Cerebellar nuclear complex (tissue), 1 donor: ENCODE measurements at places on chromosomes 6 and 20.

GRCh38 chr6:111603040-111603439, 2.6 kb downstream of the TRAF3IP2 start:
- no peak for DNase-seq

DNA sequence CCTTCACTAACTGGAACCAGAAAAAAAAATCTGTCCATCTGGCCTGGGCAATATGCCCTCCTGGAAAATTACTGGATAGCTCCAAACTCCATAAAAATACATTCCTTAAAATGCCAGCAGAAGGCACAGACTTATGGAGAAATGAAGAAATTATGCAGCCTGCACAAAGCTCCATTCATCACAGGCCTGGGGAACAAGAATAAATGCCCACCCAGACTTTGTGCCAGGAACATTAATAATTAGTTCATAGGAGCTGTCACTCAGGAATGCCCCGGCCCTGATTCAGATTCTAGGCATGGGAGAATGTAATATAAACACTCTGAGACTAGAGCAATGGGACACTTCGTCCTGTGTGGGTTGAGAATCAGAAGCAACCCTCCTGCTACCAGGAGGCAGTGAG, 199.3 kb downstream of the OTOR start:
- DNase-seq: peak; percentile 34

DNA sequence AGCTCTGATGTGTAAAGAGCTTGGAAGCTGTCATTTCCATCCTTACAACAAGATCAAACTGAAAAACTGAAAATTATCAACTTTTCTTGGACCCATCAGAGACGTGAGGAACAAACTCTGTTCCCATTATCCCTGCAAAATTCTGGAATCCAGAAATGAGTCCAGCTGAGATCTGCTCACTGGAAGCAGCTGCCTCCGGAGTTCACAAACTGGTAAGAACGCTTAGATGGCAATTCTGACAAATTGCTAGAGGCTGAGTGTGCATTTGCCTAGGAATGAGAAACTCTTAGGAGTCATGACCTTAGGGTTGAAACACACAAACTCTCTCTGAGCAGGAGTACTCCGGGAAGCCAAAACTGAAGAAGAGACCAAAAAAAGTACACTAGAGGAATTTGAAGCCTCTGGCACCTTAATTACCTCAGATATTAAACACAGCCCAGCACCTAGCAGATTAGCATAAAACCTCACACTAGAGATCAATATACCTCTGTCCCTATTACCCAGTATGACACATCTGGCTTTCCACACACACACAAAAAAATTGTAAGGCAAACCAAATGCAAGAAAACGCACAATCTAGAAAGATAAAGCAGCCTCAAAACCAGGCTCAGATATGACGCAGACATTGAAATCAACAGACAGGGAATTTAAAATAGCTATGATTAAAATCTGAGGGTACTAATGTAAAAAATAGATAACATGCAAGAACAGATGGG, 233.5 kb upstream of the SGK1 start:
- DNase-seq: no peak

GRCh38 chr6:138803331-138803730, 7.4 kb downstream of the ECT2L start:
- DNase-seq: no peak

- no peak for DNase-seq
Observed at GRCh38 chr6:75244063-75244584, 523 bp upstream of the COX7A2 start.

DNA sequence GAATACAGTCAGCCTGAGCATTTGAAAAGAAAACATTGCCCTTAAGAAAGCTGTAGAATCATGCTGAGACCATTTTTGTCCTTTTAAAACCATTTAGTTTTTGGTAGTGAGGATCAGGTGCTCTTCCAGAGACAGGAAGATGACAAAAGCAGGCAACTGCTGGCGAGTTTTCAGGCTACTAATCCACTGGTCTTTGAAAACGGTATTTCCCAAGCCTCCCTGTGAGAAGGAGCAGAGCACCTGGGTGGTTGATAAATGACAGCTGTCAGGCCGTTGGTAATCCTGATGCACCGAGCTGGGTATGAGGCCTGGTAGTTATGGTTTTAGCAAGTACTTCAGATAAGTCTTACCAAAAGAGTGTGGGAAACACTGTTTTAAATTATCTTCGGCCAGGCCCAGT, 10.1 kb upstream of the SEC63 start:
- no peak for DNase-seq

- no peak for DNase-seq
Observed at GRCh38 chr6:19301980-19302379, 535.2 kb upstream of the ID4 start.

- no peak for DNase-seq
Observed at GRCh38 chr6:73234733-73235132, 9.4 kb upstream of the KHDC1L start.

DNA sequence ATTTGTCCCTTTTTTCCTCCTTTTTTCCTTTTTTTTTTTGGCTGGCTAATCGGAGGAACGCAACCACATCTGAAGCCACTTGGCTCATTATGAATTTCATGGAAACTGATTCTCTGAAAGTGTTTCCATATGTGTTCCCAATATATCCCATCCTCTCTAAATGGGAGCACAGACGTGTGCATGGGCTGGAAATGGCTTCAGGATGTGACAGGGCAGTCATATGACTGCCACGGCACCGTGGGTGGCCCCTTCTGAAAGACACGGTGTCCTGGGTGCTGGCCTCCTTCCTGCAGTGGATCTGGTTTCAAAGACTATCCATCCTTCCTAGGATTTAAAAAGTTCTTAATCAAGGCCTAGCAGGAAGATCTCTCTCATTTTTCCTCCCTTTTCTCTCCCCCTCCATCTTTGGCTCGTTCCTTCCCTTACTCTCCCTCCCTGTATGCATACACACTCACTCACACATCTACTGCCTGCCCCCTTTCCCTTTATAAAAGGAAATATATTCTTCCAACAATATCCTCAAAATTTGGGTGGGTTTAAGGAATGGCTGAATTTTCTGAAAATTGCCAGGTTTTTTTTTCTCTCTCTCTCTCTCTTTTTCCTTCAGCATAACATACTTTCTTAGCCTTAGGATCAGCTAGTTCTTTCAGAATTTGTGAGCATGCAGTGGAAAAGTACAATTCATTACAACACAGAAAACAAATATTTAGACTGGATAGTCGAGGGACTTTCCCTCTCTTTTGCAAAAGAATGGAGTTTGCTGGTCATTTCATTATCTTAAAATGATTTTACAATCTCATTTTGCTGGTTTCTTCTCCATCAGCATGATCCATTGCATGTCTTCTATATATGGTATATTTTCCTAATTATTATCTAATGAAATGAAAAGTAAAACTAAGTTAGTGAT, 161.2 kb upstream of the SUPT3H start:
- no peak for DNase-seq

DNA sequence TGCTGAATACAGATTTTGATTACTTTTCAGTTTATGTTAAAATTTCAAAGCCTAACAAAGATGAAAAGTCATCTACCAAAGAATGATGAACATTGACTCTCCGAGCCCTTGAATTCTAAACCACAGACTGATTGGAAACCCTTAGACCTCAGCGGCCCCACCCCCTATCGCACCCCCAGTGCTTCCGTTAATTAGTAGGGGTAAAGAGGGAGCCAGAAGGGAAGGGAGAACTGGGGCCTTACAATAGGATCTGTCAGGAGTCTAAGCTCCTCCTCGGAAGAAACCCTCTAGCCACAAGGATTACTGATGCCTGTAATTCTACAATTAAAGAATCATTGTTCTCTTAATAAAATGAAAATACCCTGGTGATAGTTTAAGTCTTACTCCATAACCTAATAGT, 79.7 kb upstream of the JARID2 start:
- no peak for DNase-seq

GRCh38 chr6:155186052-155186658, 77.7 kb upstream of the CLDN20 start:
- DNase-seq: no peak

- no peak for DNase-seq
Observed at GRCh38 chr6:170036916-170037315, 254.0 kb downstream of the DLL1 start.

GRCh38 chr20:61426352-61426751, 174.3 kb downstream of the CDH4 start:
- DNase-seq: no peak

GRCh38 chr20:18005170-18005989, 36.6 kb downstream of the MGME1 start:
- no peak for DNase-seq

- DNase-seq: no peak
Observed at GRCh38 chr6:16157492-16157891, 28.6 kb downstream of the MYLIP start.

GRCh38 chr6:31305703-31306219, 33.9 kb upstream of the HLA-C start:
- DNase-seq: no peak

- DNase-seq: no peak
Observed at GRCh38 chr6:140269591-140270165, 895.2 kb upstream of the CITED2 start.

- no peak for DNase-seq
Observed at GRCh38 chr6:42989923-42990322, 5.6 kb downstream of the PPP2R5D start.

DNA sequence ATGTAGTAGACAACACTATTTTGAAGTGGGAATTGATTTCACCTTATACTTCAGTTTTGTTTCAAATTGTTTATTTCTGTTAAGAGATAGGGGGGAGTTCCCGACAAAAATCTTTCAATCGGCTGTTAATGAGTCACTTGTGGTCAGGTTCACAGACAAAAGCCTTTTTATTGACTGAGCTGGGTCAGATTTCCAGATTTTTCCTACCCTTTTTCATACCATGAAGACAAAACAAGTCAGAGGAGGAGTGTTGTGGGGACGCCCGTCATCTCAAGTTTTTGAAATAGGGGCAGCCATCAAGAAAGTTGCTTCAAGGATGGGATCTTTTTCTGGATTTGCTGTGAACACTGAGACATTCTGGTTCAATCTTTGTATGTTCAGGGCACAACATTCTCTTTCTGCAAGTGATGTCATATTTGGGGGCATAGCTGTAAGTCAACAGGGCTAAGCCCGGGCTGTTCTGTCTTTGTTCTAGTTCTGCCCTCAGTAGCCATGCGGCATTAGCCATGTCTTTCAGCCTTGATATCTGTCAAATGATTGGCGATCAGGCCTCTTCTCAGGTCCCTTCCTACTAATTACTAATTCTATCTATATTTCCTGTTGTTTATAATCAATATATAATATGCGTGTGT, 496.0 kb upstream of the MARCKS start:
- DNase-seq: no peak

DNA sequence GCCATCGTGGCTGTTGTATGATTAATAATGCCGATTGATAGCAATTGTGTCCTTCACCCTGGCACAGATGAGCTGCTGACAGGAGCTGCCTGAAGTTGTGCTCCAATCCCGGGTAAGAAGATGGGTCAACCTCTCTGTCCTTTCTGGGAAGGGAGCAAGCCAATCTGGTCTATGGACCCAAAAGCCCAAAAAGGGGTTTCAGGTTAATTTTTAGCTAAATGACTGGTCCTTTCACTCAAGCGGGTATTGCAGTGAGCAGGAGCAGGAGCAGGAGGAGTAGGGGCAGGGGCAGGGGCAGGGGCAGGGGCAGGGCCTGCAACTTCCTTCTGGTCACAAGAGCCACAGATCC, 164.8 kb downstream of the TAF4 start:
- DNase-seq: no peak

DNA sequence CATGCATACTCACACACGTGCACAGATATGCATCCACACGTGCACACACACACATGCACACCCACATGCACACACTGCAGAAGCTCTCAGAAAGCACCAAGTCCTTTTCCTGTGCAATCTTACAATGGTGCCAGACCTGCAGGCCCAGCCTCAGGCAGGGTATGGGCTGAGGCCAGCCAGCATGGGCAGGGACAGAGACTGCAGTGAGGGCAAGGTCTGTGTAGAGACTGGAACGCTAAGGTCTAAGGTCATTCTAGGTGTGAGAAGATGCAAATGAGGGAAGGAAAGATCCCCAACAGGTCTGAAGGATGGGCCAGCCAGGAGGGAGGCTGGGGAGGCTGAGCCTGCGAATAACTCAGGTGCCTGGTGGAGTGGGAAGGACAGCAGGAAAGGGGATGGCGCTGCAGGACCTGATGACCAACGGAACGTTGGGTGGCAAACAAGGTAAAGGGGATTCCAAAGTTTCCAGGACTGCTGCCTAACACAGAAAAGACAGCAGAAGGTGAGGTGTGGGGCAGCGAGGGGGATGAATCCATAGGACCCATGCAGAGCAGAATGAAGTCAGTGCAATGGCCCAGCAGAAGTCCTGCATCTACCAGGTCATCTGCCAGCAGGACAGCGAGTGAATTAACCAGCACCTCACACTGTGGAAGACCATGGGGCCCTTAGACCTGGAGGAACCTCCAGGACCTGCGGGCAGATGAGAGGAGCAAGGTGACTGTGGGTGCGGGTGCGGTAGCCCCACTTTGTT, 67.0 kb downstream of the ABHD12 start:
- DNase-seq: no peak

GRCh38 chr20:57781901-57782300, 72.1 kb upstream of the PMEPA1 start:
- DNase-seq: no peak

GRCh38 chr6:40585651-40586269, 1.4 kb downstream of the LRFN2 start:
- DNase-seq: no peak

DNA sequence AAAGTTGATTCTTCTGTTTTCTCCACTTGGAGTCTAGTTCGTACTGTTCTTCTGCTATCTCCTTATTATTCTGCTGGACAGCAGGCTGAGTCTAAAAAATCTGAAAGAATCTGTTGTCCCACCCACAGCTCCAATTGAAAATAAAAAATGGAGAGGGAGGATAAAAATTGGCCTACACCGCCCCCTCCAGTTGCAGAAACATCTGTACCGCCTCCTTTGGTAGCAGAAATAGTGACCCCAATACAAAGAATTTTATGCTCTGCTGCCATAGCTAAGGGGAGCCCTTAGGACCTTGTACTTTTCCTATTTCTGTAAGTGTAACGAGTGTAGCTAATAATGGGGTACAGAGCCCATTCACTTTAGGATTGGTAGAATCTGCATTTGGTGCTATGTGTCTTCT, 4.9 kb upstream of the FKBP1A start:
- no peak for DNase-seq

- DNase-seq: no peak
Observed at GRCh38 chr6:37155394-37156312, 14.3 kb upstream of the PIM1 start.

DNA sequence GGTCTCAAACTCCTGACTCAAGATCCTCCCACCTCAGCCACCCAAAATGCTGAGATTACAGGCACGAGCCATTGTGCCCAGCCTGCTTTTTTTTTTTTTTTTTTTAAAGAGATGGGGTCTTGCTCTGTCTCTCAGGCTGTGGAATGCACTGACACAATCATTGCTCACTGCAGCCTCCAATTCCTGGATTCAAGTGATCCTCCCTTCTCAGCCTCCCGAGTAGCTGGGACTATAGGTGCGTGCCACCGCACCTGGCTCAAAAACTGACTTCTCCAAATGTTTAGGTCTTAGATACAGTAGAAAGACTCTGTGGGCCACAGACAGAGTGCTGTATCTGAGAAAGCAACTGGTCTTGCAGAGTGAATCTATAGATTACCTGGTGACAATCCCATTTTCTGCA, 31.1 kb upstream of the SLC4A11 start:
- DNase-seq: no peak
